ENCODE measurements at places on chromosomes 7 and 10. TPM values are rescaled to one million over a fixed set of nuclear protein-coding genes. Genes with fewer than 3 reads are reported as not detected.

Gene ARHGAP21
- 63.9 TPM for total RNA-seq

- DNase-seq = no peak
Observed at GRCh38 chr7:96992192-96993005, 13.0 kb upstream of the DLX6 start.

GRCh38 chr7:135710417-135711138, 17.4 kb downstream of the SLC13A4 start:
- DNase-seq = no peak

Gene GDF2
- total RNA-seq = not detected

Gene GIMAP4
- total RNA-seq = not detected

GRCh38 chr10:58818900-58819299, 306.2 kb downstream of the BICC1 start:
- DNase-seq = peak; percentile 83

DNA sequence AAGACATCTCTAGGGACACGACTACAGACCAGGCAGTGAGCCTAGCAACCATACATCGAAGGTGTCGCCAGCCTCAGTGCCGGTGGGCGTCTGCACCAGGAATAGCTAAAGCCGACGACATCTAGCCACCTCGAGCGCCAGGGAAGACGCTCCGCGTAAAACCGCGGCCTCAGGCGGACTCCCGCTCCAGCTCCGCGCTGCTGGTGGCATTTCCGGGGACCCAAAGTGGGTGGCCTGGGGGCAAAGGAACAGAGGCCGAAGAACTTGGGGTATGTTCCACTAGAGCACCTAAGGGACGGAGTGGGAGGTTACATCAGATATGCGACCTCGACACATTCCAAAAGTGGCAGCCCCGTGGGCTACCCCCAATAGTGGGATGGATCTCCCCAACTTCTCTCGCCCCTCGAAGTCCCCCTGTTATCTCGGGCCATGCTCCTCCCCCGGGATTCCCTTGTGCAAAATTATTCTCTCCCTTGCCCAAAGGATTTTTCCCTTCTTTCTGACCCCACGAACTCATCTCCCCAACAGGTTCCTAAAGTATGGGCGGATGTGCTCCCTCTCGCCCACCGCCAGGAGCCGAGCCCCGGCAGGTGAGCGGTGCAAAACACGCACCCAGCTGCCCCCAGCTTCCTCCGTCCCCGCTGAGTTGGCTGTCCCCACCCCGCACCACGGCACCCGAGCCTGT, 1.2 kb downstream of the KCNMA1 start:
- no peak for DNase-seq

DNA sequence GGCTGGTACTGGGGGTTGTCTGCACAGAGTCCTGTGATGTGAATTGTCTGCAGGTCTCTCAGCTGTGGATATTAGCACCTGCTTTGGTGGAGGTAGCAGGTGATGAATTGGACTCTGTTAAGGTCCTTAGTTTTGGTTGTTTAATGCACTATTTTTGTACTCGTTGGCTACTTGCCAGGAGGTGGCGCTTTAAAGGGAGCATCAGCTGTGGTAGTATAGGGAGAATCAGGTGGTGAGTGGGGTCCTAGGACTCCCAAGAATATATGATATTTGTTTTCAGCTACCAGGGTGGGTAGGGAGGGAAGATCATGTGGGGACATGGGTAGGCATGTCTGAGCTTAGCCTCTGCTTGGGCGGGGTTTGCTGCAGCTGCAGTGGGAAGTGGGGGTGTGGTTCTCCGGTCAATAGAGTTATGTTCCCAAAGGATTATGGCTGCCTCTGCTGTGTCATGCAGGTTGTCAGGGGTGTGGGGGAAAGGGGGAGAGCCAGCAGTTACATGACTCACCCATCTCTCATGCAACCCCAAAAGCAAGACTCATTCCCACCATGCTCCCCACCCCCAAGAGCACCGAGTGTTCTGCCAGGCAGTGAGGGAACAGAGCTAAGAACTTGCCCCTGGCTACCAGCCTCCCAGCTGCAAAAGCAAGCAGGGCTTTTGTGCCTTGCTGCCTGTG, 53.7 kb upstream of the ZNF273 start:
- DNase-seq = peak; percentile 95

Gene SEC31B
- total RNA-seq = 1.5 TPM

DNA sequence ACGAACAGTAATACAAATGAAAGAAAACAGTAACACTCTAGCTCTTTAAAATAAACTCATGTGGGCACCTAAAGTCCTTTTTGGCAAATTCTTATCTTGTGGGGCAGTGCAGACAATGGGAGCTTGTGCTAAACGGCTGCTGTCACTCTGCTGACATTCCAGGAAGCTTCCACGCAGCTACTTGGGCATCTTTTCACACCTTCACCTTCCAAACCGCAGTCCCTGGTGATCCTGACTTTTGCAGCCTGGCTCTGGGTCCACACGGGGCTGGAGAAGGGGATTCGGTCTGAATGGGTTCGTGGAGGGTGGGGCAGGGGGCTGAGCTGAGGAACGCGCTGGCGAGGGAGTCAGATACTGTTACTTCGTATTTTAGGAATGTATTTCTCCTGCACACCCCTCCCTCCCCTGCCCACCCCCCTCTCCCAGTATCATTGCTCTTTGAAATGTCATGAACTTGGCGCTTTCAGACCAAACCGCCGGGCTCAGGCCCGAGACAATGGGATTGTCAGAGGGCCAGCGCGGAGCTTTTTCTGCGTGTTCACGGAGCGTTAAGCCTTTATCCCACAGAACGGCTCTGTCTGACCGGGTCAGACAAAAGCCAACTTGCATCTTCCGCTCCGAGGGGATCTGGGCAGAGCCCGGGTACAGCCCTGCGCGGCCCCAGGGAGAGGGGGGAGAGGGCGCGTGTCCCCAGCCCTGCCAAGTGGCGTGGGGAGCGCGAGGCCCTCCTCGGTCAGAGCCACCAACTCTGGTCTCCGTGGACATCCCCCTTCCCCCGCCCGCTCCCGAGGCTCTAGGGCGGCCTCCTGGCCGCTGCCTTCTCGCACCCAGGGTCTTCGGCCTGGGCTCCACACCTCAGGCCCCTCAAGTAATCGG, 76.7 kb upstream of the EN2 start:
- no peak for DNase-seq

GRCh38 chr7:12436896-12437535, 33.4 kb upstream of the VWDE start:
- DNase-seq = peak; percentile 64
